CD4-positive, alpha-beta T cell treated with Interleukin-4 for 4 hours (primary cell): ENCODE measurements at places on chromosomes 16 and 17.

GRCh38 chr17:27982688-27983087, 59.8 kb upstream of the NLK start:
- DNase-seq = no peak

- peak; percentile 1 for DNase-seq
These were observed 24.5 kb upstream of the CIBAR2 start for GRCh38 chr16:85136702-85137322.

- DNase-seq = no peak
These were observed 34.0 kb downstream of the UBE2G1 start for GRCh38 chr17:4332296-4332970.

DNA sequence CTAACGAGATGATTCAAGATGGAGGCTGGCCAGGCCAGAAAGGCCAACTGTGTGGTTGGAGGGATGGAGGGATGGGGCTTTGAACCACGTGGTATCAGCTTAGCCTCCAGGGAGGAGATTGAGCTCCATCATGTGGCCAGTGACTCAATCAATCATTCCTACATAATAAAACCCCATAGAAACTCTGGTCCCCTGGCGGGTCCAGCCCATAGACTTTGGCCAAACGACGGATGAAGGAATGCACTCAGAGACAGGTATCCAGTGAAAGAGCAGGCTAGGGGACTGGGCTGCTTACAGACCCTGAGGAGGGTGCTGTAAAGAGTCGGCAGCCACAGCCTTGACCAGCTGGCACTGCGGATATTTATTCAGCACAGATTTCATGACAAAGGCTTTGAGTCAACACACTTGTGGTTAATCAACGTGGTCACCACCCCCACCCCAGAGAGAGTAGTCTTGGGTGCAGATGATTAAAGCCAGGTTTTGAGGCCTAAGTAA, 308.7 kb upstream of the TNRC6C start:
- no peak for DNase-seq

- no peak for DNase-seq
These were observed 81.3 kb downstream of the CDYL2 start for GRCh38 chr16:80723091-80723490.

- DNase-seq = no peak
These were observed 82.1 kb downstream of the MSI2 start for GRCh38 chr17:57338257-57338914.

DNA sequence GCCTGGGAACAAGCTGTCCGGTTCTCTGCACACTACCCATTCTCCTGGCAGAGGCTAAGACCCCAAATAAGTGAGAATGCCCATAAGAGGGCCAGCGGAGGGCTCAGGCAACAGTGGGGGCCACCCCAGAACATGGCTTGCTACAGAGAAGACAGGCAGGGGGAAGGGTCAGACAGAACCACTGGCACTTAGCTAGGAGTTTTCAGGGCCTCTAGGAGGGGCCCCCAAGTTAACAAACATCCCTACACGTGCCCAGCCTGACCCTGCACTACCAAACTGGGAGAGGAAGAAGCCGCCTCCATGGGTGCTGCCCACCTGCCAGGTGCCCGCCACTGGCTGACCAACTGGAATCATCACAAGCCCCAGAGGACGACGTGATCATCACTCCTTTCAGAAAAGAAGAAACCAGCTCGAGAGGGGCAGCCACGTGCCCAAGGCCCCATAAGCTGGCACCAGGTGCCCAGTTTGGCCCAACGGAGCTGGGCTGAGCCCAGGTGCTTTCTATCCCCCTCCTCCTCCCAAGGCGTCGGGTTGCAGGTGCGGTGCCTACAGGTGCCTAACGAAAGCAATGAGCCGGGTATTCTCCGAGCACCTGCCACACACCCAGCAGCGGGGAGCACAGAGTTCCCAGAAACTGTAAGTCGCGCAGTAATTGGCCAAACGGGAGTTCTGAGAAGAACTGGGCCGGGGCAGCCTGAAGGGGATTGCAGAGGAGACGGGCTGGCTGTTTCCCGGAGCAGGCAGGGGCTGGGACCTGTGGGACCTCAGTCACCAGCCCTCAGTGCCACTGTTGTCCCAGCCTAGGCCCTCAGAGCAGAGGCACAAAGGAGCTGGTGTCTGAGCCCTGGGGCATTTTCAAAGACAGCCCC, 13.2 kb downstream of the RPH3AL start:
- DNase-seq = no peak

GRCh38 chr16:50407351-50407750, 38.6 kb upstream of the BRD7 start:
- no peak for DNase-seq

GRCh38 chr17:15378243-15378642, 36.8 kb upstream of the TEKT3 start:
- DNase-seq = no peak

DNA sequence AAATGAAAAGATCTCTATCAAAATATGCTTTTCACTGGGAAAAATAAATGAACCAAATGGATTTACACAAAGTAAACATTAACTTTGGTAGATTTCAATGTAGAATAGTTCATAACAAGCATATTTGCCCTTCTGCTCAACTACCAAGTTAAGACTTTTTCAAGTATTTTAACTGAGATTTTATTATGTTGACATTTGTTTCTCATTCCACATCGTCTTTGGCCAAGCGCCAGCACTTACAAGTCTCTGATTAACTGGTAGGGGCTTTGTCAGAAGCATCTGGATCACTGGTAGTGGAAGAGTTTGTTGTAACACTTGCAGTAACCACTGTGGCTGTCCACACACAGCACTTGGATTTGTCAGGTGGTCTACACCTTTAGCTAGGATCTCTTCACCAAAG, 22.9 kb downstream of the SLFN12L start:
- no peak for DNase-seq

DNA sequence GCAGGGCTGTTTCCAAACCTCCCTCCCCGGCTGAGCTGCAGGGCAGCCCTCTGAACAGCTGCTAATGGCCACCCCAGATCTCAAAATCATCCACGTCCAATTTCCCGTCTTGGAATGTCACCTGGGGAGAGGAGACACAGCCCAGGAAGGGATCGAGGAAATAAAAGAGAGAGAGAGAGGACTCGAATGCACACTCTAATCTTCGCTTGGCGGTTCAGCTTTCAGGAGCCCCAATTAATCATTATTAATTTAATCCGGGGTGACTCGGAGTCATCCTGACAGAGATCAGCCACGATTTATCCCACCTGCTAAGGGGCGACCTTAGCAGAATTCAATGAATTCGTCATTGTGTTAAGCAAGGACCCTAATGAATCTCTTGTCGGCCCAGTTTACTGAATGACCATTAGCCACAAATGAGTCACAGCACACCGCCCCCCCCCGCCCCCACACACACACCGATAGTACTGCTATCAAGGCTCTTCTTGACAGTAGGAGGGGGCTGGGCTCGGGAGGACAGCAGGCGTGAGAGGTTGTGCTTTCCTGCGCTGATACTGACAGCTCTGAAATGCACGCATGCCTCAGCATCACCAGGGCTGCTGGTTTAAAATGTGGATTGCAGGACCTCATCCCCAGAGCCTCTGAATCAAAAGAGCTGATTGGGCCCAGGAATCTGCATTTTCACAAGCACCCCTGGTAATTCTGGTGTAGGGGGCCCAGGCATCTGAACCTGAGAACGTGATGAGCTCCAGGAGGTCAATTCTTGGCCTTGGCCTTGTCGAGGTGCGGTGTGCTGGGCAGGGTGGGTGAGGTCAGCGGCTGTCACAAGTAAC, 190.0 kb upstream of the CIBAR2 start:
- no peak for DNase-seq

GRCh38 chr16:57805176-57805575, 2.9 kb upstream of the KIFC3 start:
- DNase-seq = no peak

DNA sequence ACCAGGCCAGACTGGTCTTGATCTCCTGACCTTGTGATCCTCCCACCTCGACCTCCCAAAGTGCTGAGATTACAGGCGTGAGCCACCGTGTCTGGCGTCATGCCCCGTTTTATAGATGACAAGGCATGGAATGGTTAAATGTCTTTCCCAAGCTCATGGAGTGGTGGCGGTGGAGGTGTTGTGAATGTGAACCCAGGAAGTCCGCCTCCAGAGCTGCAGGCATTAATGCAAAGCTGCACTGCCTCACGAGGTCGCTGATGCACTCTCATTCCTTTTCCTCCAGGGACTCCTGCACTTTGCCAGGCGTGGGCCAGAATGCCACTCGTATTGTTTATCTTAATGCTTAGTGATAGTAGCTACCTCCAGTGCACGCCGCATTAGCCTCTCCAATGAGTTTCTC, 149.6 kb downstream of the WWOX start:
- no peak for DNase-seq

DNA sequence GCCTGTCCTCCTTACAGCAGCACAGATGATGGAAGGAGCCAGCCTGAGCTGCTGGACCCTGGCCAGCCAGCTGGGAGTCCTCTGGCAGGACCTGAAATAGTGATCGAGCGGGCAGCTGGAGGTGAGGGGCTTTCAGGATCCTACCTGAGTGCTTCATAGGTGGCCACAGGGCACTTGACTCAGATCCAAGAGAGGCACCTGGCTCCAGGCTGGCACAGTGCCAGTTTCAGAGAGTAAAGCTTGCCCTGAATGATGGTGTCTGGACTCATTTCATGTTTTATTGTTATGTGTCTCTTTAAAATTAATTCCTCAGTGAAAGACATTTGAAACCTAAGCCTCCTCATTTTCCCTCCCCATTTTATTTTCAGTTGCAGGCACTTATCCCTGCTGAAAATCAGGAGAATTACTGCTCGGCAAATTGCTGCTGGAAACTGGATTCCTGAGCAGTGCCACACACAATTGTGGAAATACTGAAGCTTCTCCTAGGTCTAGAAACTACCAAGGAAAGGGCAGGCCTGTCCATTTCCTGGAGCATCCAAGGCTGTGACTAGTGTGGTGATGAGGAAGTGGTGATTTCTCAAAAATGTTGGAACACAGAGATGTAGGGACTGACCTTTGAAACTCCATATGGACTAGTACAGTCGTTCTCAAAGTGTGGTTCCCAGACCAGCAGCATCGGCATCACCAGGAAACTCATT, 16.1 kb upstream of the ADAMTS18 start:
- DNase-seq = no peak

GRCh38 chr16:50960517-50961202, 190.4 kb downstream of the SALL1 start:
- no peak for DNase-seq

- DNase-seq = no peak
These were observed 48.7 kb downstream of the USP22 start for GRCh38 chr17:20993863-20994778.

- DNase-seq = no peak
These were observed 16.8 kb upstream of the ZNF287 start for GRCh38 chr17:16585796-16586195.

- DNase-seq = no peak
These were observed 38.5 kb downstream of the USP22 start for GRCh38 chr17:21004016-21004930.

DNA sequence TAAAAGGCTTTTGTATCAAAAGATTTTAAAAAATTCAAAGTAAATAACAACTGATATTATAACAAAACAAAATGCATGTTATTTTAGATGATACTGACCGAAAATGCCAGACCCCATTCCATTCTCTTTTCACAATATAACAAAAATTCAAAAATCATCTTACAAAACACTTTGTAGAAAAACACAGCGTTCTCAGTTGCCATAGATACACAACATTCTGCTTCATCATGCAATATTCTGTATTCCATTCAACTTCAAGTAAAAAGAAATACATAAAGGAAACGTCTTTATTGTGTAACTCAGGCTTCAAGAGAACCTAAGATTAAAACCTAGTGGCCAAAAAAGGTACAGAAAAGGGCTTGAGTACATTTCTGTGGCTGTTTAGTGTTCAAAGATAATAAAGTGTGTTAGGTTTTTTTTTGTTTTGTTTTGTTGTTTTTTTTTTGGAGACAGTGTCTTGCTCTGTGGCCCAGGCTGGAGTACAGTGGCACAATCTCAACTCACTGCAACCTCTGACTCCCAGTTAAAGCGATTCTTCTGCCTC, 250.5 kb downstream of the CEP112 start:
- DNase-seq = no peak

DNA sequence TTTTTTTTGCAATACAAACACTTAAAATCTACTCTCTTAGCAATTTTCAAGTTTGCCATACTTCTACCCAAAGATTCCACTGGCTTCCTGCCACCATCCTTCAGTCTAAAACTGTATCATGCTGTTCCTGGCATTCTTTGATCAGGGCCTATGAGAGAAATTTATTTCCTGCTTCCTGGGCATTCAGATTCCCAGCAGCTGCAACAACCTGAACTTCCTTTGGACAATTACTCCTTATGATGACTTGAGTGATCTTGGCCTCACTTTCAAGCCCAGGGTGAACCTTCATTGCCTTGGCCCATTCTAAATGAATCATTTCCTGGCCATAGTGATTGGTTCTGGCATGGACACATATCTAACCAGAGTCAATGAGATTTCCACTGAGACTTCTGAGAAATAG, 18.0 kb upstream of the MON1B start:
- no peak for DNase-seq

DNA sequence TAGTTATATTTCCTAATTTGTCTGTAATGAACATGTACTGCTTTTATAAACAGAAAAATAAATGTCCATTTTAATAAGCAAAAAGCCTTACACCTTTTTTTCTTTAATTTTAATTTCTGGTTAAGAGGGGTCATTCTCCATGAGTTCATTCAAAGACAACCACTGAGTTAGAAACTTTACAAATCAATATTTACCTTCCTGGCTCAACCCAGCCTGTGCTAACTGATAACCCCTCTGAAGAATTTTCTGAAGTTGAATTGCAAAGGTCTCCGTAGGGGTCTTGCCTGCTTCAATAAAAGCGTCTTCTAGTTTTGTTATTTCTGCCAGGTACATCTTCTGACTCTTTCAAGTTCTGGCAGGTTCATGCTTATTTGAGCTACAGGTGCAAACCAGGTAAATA, 440.4 kb upstream of the SALL1 start:
- DNase-seq = no peak

DNA sequence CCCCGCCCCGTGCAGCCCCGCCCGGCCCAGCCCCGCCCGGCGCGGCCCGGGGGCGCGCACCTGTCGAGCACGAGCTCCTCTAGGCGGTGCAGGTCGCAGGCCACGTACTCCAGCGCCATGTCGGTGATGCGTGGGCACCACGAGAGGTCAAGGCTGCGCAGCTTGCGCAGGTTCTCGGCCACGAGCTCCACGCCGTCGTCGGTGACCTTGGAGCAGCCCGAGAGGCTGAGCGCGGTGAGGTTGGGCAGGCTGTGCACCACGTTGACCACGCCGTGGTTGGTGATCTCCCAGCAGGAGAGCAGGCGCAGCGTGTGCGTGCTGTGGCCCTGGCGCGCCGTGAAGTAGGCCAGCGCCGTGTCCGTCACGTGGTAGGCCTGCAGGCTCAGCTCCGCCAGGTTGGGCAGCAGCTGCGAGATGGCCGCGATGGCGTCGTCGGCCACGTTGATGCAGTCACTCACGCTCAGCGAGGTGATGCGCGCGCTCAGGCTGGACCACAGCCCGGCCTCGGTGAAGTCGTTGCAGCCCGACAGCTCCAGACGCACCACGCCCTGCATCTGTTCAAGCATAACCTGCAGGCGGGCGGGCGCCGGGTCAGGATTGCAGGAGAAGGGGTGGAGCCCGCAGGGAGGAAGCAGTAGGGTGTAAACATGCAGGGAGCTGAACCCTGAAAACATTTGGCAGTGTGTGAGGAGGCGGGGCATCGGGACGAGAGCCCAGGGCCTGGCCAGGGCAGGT, 5.3 kb upstream of the WDR24 start:
- peak; percentile 67 for DNase-seq
